ENCODE measurements at places on chromosomes 5 and 9.
A peak's percentile ranks its signal among the peaks of the same experiment; 100 is the strongest.

DNA sequence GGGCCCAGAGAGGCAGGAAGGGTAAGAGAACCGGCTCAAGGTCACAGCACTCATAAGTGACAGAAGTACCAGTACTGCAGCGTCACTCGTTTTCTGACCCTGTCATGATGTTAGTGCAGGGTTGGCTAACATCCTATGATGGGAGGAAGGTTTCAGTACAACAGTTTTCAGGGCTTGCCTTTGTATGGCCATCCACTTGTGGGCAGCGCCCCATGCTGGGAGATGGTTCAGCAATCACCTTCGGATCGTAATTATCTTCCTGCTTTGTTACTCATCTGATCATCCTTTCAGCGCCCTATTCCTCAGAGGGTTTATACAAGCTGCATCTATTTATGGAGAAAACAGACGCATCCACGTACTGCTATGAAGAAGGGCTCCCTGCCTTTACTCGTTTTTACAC is 2.4 kb downstream of the MAP1B start:
- DNase-seq = peak; percentile 27

- no peak for DNase-seq
Measured at GRCh38 chr5:56167519-56167918, 65.6 kb downstream of the ANKRD55 start.

- DNase-seq = no peak
Measured at GRCh38 chr5:134151723-134152122, 25.0 kb downstream of the SKP1 start.

DNA sequence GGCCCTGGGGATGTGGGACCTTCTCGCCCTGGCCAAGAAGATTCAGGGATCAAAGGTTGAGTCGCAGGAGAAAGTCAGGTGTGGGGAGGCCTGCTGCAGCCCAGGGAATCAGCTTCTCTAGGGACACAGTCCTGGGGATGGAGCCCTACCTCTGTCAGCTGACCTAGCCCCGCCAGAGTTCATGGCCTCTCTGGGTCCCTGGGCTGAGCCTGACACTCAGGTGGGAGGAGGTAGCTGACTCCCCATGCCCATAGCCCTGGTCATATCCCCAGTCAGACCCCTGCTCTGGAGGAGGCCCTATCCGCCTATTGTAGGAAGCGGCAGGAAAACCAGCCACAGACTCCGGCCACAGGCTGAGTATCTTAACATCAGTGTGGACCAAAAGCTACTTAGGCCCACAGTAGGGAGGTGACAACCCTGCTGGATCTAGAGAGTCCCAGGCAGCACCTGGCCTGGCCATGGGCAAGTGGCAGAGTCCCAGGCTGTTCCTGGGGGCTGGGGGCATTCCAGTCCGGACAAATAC is 15.0 kb upstream of the MRNIP start:
- DNase-seq = no peak

DNA sequence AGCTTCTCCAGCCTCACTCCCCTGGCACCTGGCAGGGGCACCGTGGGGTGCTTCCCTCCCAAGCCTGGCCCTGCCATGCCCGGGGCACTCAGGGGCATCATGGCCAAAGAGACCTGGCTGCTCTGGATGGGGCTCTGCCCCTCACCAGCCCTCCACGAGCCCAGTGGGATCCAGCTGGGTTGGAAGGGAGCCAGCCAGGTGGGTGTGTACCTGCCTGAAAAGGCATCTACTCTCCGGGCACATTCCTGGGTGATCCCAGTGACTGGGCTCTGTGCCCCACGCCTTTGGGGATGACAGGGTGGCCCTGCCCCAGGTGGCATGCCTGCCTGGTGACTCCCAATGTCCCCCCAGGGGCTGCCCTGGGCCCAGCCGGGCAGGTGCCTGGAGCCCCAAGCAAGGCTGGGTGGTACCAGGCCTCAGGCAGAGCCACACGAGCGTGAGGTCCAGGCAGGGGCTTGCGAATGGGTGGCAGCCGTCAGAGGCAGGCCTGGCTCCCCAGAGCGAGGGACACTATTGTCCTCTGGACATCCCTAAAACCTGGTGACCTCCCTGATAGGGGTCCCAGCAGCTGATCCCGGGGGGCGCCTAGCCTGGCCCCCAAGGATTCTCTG is 777 bp downstream of the GPSM1 start:
- no peak for DNase-seq

Data from skeletal muscle cell (primary cell).